ENCODE measurements at places on chromosomes 6 and 20.

DNA sequence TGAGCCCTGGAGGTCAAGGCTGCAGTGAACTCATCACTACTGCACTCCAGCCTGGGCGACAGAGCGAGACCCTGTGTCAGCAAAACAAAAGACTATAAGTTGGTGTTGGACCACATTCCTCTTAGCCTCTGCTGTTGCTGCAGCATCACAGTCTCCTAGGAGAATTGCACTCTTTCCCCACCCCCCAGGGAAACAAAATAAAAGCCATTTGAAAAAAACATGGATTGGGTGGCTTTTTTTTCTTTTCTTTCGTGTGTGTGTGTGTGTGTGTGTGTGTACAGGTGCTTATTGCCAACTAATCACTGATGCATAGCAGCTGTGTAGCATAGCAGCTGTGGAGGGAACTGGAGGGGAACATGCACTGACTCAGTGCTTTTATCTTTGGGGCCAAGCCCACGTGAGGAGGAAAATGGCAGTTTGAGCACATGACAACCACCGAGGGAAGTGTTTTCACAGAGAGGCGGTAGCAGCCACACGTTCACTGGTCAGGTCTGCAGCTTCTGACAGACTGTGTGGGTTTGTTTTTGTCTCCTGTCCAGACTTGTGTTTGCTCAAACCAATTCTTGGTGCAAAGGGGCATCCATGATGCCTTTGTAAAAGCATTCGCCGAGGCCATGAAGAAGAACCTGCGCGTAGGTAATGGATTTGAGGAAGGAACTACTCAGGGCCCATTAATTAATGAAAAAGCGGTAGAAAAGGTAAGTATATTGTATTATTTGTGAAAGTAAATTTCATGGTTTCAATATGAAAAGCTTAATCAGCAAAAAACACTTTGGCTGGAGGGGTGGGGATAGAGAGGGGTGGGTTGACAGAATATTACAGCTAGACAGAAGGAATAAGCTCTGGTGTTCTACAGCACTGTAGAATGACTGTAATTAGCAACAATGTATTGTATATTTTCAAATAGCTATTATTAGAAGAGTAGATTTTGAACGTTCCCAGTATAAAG is 27.7 kb downstream of the ALDH5A1 start:
- H3K27me3 ChIP-seq = no peaks in the 10 kb centered on the region
- no peaks in the 10 kb centered on the region for H3K36me3 ChIP-seq
- peak; percentile 38 for DNase-seq

DNA sequence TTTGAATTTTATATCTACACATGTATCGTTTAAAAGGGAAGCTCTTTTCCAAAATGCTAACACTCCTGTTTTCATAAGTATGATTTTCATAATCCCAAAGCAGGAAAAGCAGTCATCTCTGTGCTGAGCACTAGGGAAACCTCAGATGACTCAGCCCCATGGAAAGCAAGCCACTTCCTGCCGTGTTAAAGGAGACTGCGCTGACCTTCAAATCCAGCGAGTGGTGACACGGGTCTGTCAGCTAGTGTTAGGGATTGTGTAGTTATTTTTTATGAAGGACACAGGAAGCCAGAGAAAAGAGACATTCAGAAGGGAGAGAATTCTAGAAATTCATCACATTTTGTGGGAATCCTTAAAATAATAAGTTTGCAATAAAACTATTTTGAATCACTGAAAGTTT is 57.0 kb upstream of the CD93 start:
- H3K27ac ChIP-seq = no peak overlapping the region
- no peak for DNase-seq
- H3K27me3 ChIP-seq = no peaks in the 10 kb centered on the region
- peaks cover 2% of the 10 kb centered on the region for H3K4me1 ChIP-seq
- no peaks in the 10 kb centered on the region for H3K36me3 ChIP-seq

DNA sequence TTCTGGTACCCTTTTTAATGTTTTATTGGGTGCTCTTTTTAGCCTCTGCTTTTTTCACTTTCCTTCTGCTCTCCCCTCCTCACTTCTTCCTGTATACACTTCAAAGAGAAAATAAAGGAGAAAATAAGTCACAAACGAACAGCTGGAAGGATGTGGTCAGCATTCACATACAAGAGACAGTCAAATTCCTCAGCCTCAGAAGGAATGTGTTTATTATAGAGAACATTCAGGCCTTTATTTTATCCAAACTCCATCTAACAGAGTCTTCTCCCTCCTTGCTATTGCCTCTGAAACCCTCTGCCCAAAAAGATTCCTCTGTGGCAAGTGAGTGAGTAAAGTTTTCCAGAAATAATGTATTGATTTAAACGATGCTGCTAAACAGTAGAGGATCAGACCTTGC is 490.4 kb downstream of the FRK start:
- H3K27ac ChIP-seq = no peak overlapping the region
- no peaks in the 10 kb centered on the region for H3K36me3 ChIP-seq
- no peaks in the 10 kb centered on the region for H3K27me3 ChIP-seq
- H3K4me3 ChIP-seq = no peak overlapping the region

- no peak overlapping the region for H3K27ac ChIP-seq
- no peaks in the 10 kb centered on the region for H3K27me3 ChIP-seq
- H3K4me1 ChIP-seq = peaks cover 4% of the 10 kb centered on the region
- H3K36me3 ChIP-seq = no peaks in the 10 kb centered on the region
These were observed 126.1 kb upstream of the UST start for GRCh38 chr6:148620579-148621298.

DNA sequence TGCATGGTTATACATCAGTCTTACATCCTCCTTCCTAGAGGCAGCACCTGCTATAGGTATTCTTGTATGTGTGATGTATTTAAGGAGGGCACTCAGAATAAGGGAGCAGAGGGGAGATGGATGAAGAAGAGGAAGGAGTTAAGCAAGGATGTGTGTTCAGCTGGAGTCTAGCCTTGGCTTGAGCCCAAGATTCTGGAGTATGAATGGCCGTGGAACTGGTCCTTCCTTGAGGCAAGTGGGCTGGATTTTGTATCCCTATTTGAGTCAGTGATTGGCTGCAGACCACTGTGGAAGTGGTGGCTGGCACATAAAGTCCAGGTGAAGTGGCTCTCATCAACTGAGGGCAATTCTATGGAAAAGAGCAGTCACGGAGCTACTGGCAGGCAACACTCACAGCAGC is 112.0 kb upstream of the RNF24 start:
- H3K36me3 ChIP-seq = no peaks in the 10 kb centered on the region
- DNase-seq = no peak
- no peak overlapping the region for H3K27ac ChIP-seq
- peaks cover 23% of the 10 kb centered on the region for H3K27me3 ChIP-seq
- H3K4me3 ChIP-seq = no peak overlapping the region
- no peaks in the 10 kb centered on the region for H3K4me1 ChIP-seq

DNA sequence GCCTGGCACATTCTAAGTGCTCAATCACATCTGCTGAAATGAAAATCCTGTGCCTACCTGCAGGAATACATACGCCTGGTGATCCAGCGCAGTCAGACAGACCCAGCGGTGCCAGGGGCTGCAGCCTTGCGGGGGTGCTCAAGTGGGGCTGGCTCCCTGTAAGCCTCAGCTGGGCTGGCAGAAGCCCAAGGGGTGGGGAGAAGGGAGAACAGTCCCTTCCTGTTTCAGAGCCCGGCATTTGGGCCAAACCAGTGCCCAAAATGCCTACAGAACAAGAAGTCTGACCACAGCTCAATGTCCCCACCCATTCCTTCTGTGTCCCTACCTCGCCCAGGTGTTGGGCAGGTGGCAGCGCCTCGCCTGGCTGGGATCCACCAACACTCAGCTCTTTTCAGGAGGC is 22.6 kb downstream of the KCNK15 start:
- H3K27me3 ChIP-seq = peaks cover 34% of the 10 kb centered on the region
- no peak for DNase-seq
- no peak overlapping the region for H3K27ac ChIP-seq
- no peaks in the 10 kb centered on the region for H3K4me1 ChIP-seq

- no peaks in the 10 kb centered on the region for H3K27me3 ChIP-seq
- no peak overlapping the region for H3K4me3 ChIP-seq
- H3K36me3 ChIP-seq = peaks cover 22% of the 10 kb centered on the region
- no peak for DNase-seq
These were observed 23.4 kb downstream of the FAM217A start for GRCh38 chr6:4055420-4056041.

DNA sequence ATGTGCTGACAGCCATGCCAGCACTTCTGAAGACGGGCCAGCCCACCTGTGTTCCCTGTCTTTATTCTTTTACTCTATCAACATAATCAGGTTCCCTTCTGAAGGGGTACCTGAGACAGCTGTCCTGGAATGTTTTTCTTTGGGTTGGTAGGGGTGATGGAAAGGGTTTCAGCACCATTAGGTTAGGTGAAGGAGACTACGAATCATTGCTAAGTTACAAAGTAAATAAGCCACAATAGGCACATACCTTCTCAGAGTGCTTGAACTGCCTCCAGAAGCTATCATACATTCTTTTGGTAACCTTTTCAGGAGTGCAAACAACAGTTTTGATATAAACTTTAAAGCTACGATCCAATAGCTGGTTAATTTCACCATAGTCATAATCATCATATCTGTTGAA is 106.3 kb downstream of the SESN1 start:
- H3K27ac ChIP-seq = no peak overlapping the region
- no peak overlapping the region for H3K4me3 ChIP-seq
- no peaks in the 10 kb centered on the region for H3K27me3 ChIP-seq
- peaks cover 48% of the 10 kb centered on the region for H3K36me3 ChIP-seq

GRCh38 chr6:2563635-2564034 is 187.1 kb downstream of the MYLK4 start:
- H3K36me3 ChIP-seq = no peaks in the 10 kb centered on the region
- no peak overlapping the region for H3K27ac ChIP-seq
- H3K4me3 ChIP-seq = no peak overlapping the region
- DNase-seq = no peak
- H3K27me3 ChIP-seq = peaks cover 36% of the 10 kb centered on the region
- no peaks in the 10 kb centered on the region for H3K4me1 ChIP-seq

GRCh38 chr20:46056970-46057855 is 28.2 kb downstream of the SLC12A5 start:
- peak overlapping the region; percentile 61 for H3K4me3 ChIP-seq
- H3K36me3 ChIP-seq = peaks cover 28% of the 10 kb centered on the region
- H3K27ac ChIP-seq = no peak overlapping the region
- DNase-seq = no peak
- peaks cover 34% of the 10 kb centered on the region for H3K4me1 ChIP-seq

DNA sequence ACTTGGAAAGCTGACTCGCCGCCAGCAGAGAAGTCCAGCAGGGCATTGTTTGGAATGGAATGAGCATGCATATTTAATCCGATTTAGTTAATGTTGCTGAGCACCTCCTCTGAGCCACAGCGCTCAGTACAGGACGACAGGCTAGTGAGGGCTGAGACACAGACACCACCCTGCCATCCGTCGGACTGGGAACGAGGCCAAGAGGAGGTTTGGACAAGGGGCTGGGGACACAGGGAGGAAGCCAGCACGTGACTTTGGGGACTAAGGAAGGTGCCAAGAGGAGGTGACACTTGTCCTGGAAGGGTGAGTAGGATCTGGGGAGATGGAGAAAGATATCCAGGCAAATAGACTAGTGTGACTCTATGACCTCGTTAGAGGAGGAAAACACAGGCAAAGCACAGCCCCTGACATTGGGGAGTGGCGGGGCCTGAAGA is 152.5 kb upstream of the ECI2 start:
- no peak overlapping the region for H3K4me3 ChIP-seq
- H3K27ac ChIP-seq = no peak overlapping the region
- DNase-seq = no peak
- no peaks in the 10 kb centered on the region for H3K4me1 ChIP-seq
- peaks cover 20% of the 10 kb centered on the region for H3K27me3 ChIP-seq

DNA sequence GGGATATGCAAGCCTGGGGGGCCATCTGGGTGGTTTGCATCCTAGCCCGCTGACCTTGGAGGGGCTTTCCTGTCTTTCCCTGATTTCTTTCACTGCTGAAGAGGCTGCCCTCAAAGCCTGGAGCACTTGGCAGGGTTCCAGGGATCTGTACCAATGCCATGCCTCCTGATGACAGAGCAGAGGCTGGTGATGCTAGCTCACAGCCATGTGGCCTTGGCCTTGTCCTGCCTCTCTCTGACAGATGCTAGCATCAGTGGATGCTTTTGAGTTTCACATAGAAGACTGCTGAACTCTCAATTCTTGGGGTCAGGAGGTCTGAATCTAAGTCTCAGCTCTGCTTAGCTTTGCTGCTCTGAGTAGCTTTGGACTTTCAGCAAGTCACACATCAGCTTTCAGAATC is 21.9 kb upstream of the RREB1 start:
- H3K4me1 ChIP-seq = peaks cover 24% of the 10 kb centered on the region
- H3K27me3 ChIP-seq = no peaks in the 10 kb centered on the region
- H3K36me3 ChIP-seq = no peaks in the 10 kb centered on the region
- DNase-seq = no peak
- no peak overlapping the region for H3K27ac ChIP-seq

GRCh38 chr6:139337830-139338229 is 36.6 kb downstream of the CITED2 start:
- H3K4me1 ChIP-seq = peaks cover 2% of the 10 kb centered on the region
- no peak for DNase-seq
- H3K4me3 ChIP-seq = no peak overlapping the region
- no peaks in the 10 kb centered on the region for H3K36me3 ChIP-seq
- H3K27me3 ChIP-seq = no peaks in the 10 kb centered on the region

GRCh38 chr6:15437090-15437635 is 191.3 kb downstream of the JARID2 start:
- DNase-seq = peak; percentile 15
- peaks cover 12% of the 10 kb centered on the region for H3K36me3 ChIP-seq
- peaks cover 87% of the 10 kb centered on the region for H3K4me1 ChIP-seq
- no peaks in the 10 kb centered on the region for H3K27me3 ChIP-seq
- H3K27ac ChIP-seq = peak overlapping the region; percentile 75

DNA sequence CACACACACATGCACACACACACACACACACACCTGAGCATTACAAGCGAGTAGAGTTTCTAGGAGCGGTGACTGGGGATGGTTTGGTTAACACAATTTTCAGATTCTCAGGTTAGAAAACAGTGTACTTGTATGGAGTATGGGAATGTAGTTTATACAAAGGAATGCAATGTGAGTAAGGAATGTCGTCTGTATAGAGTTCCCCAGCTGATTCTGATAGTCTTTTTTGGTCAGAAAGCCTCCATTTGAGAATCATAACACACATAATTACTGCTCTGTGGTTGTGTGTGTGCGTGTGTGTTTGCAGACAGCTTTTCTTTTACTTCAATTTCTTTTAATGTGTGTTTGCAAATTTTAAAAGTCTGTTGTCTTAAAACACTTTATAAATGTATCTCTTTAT is 93.2 kb downstream of the MYO6 start:
- no peak for DNase-seq
- H3K27me3 ChIP-seq = peaks cover 4% of the 10 kb centered on the region
- H3K4me1 ChIP-seq = no peaks in the 10 kb centered on the region
- H3K27ac ChIP-seq = no peak overlapping the region

- no peaks in the 10 kb centered on the region for H3K4me1 ChIP-seq
- H3K27ac ChIP-seq = no peak overlapping the region
- no peaks in the 10 kb centered on the region for H3K36me3 ChIP-seq
- no peak for DNase-seq
These were observed 6.7 kb upstream of the CMTR1 start for GRCh38 chr6:37426058-37426944.

DNA sequence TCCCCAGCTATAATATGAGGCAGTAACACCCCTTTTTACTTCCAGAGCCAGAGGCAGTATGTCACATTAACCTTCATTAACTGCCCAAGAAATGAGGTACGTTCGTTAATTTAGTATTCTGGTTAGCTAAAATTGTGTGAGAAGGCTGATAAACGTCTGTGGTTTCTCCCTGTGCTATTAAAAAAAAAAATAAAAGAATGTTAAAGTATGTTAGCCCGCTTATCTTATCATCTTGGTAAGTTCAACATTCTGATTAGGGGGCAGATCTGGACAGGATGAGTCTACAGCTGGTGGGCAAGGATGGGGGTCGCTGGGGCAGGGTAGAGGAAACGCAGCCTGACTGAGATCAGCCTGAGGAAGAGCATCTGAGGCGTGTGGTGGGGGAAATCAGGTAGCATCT is 154.0 kb downstream of the PRL start:
- no peak overlapping the region for H3K4me3 ChIP-seq
- peaks cover 11% of the 10 kb centered on the region for H3K4me1 ChIP-seq
- no peaks in the 10 kb centered on the region for H3K36me3 ChIP-seq

Data from naive B cell (primary cell).